Gastroesophageal sphincter (tissue), 4 donors: ENCODE measurements at places on chromosomes 11 and 22. TPM values are rescaled to one million over a fixed set of nuclear protein-coding genes. Genes with fewer than 3 reads are reported as not detected.

DNA sequence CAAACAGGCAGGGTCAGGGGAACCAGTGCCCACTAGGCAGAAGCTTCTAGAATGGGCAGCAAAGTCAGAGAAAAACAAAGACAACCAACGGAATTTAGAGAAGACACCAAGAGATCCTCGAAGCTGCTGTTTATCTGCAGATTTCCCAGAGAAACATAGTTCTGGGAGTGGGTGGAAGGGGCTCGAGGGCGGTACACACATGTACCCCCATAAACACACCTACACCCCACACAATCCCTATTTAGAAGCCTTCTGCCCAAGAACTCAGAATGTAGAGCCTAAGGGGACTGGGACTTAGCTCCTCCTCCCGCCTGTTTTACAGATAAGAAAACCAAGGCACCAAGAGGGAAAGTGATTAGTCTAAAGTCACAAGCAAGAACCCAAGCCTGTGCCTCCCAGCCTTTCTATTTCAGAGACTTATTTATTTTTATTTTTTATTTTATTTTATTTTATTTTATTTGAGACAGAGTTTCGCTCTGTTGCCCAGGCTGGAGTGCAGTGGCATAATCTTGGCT is 6.4 kb downstream of the NPTXR start:
- ATAC-seq: no peak

GRCh38 chr11:102177974-102178631 is 67.9 kb downstream of the YAP1 start:
- peak; percentile 91 for ATAC-seq

GRCh38 chr22:32336771-32337424 is 20.8 kb upstream of the RFPL3 start:
- no peak for ATAC-seq

- ATAC-seq: no peak
Observed at GRCh38 chr11:16816358-16817270, 78.2 kb downstream of the C11orf58 start.

GRCh38 chr11:35632301-35632700 is 14.0 kb downstream of the FJX1 start:
- no peak for ATAC-seq

DNA sequence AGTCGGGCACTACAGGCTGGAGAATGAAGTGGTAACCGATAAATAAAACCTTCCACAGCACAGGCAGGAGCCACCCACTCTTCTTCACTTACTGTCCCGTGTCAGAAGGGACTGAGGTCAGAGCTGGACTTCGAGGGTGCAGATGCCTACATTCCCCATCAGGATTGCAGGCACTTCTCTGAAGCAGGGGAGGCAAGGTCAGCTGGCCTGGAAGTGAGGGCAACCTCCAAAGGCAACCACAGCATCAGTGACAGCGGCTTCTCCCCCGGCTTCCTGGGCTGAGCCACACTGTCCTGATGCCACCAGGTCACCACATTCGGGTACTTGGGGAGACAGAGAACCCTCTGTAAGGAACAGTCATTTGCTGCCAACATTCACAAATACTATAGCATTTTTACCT is 22.7 kb downstream of the TCIRG1 start:
- no peak for ATAC-seq

- ATAC-seq: no peak
Observed at GRCh38 chr22:48569476-48570233, 1258.0 kb downstream of the BRD1 start.

GRCh38 chr11:43576803-43577521 is 103.6 kb upstream of the HSD17B12 start:
- no peak for ATAC-seq

DNA sequence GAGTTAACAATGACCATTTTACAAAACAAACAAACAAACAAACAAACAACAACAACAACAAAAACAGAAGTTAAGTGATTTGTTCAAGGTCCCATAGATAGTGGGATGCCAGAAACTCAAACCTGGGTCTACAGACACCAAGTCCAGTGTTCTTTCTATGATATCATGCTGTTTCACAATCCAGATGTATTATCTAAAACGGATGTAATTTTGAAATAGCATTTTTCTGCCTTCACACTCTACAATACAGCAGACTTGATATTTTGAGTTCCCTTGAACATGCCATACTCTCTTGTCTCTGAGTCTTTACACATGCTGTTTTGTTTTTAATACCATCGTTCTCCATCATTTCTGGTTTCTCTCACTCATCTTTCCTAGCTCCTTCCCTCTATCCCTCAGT is 104.5 kb downstream of the RELT start:
- ATAC-seq: no peak

DNA sequence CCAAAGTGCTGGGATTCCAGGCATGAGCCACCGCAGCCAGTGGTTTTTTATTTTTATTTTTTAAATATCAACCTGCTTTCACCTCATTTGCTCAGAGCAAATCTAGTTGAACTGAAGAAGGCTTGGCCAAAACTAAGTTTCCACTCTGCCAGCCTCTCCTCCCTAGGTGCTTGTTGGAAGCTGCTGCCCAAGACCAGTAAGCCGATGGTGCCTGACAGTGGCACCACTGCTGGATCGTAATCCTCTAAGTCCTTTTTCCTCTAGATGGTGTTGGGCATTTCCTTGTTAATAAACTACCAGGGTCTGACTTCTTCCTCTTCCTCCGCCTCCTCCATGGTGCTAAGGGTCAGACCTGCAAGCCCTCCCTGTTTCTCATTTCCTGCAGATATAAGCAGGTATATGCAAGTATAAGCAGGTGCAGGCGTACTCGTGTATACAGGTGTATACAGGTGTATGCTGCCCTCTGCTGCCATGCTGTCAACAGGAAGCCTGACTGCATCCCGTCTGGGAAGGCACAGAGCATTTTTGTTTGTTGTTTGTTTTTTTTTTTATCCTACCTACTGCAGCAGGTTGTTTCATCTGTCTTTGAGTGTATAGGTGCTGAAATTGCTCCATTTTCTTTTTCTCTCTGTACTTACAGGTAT is 1.6 kb downstream of the NADSYN1 start:
- ATAC-seq: no peak

DNA sequence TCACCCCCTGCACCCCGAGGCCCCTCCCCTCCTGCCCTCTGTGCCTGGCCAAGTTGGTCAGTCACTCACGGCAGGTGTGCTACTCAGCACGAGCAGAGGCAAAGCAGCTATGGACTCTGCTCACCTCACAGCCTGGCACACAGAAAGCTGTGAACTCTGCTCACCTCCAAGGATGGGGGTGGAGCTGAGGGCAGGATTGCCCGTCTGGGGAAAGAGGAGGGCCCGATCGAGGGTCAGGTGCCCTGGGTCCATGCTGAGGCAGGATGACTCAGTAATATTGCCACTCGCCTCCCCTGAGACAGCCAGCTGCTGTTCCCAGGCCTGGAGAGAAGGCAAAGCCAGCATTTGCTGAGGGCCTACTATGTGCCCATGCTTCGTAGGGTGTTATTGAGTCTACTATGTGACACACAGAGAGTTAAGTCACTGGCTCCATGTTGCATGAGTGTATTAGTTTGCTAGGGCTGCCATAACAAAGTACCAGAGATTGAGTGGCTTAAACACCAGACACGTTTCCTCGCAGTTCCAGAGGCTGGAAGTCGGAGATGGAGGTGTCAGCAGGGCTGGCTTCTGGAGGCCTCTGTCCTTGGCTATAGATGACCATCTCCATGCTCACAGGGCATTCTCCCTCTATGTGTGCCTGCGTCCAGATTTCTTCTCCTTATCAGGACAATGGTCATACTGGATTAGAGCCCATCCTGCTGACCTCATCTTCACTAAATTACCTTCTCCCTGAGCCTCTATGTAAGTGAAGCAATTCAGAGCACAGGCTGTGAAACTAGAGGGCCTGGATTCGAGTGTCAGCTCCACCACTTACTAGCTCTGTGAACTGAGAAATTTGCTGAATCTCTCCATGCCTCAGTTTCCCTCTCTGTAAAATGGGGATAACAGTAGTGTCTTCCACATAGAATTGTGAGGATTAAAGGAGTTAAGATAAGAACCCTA is 13.2 kb upstream of the TSKU start:
- ATAC-seq: no peak

GRCh38 chr11:119391275-119391674 is 9.8 kb upstream of the USP2 start:
- no peak for ATAC-seq

- ATAC-seq: no peak
Observed at GRCh38 chr11:59698506-59698905, 15.1 kb downstream of the OR10V1 start.

DNA sequence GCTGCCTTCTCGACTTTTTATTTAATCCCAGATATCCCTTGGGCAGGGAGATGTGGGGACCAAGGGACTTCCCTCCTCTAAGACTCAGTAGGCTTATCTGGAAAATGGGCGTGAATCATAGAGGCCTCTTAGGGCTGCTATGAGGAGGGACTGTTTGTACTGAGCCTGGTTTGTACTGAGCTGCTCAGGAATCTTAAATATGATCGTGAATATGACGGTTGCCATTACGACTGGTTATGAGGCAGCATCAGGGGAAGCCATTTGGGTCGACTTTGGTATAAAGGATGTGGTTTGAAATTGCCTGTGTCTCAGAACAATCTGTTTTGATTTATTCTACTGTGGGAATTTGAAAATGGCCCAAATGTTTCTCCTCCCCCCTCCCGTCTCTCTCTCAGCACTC is 20.6 kb downstream of the TSPAN18 start:
- ATAC-seq: peak; percentile 79

- ATAC-seq: no peak
Observed at GRCh38 chr11:65903068-65903481, 2.9 kb upstream of the FOSL1 start.

DNA sequence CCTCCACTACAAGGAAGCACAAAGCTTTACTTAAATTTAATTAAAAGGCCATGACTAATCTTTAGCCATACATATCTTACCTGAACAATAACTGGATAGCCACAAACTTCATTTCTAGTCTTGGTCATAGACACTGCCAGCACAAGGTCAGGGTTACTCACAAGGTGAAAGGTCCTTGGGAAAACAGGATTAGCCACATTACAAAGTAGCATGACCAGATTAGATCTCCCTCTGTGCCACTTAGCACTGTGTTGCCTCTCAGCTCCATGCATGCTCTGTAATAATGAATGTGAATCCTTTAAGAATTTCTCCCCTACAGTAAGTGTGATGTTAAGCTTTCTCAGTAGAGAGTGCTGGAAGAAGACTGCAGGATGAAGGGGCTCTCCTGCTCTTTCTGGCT is 325.1 kb upstream of the MPPED2 start:
- no peak for ATAC-seq

GRCh38 chr22:49042877-49043859 is 784.5 kb downstream of the BRD1 start:
- no peak for ATAC-seq

GRCh38 chr11:76747915-76748860 is 35.0 kb upstream of the TSKU start:
- no peak for ATAC-seq

GRCh38 chr11:6825231-6825744 is 20.2 kb upstream of the OR10A5 start:
- ATAC-seq: no peak

GRCh38 chr22:24429411-24430365 is 2.3 kb downstream of the ADORA2A start:
- ATAC-seq: no peak

- no peak for ATAC-seq
Observed at GRCh38 chr22:37750596-37751162, 53.8 kb downstream of the TRIOBP start.

DNA sequence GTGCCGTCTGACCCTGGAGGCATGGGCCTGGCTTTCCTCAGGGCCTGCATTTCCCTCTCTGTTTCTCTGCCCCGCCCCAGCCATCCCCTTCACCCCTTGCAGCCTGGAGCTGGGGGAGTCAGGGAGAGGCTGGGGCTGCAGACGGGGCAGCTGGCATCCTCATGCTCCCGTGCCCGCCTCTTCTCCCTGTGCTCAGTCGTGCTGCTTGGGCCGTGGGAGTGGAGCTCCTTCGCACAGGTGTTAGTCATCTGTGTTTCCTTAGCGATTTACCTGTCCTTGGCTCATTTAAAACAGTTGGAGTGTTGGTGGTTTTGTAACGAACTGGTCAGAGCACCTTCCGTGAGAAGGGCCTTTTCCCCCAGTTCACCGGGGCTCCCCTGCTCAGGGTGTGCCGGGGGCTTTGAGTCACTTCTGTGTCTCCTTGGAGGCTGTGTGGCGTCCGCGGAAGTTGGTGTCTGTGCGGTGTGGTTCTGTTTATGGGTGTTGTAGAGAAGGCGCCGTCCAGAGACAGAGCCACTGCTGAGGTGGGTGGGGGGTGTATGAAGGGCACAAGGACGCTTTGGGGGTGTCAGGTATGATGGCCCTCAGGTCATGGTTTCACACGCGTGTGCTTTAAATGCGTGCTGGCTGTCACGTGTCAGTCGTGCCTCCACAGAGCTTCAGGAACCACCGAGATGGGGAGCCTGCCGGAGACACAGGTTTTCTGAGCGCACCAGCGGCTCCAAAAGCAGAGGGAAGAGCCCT is 19.5 kb downstream of the BRSK2 start:
- ATAC-seq: no peak

DNA sequence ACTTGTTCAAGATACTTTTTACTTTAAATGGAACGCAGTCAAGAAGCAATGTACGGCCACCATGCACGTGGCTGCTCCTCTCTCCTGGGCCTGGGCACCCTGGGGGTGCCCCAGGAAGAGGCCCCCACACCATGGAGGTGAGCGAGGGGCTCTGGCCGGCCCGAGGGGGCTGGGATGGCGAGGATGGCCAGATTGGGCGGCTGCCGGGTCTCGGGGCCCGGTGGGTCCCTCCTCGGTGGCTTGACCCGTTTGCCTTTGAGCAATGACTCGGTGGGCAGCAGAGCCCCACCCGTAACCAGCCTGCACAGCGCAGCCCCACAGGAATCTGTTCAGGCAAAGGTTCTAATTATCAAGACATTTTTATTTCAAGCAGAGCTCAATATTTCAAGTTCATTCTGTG is 167.4 kb downstream of the BRD1 start:
- ATAC-seq: no peak

The MOV10L1 gene
- total RNA-seq: 0.78 TPM

The EMID1 gene
- total RNA-seq: 1.5 TPM

The KRTAP5-8 gene
- total RNA-seq: not detected

The OR5AK2 gene
- not detected for total RNA-seq

The ADORA2A gene
- 1.9 TPM for total RNA-seq

The CDC45 gene
- not detected for total RNA-seq

The KRTAP5-1 gene
- not detected for total RNA-seq

The OR6T1 gene
- not detected for total RNA-seq

The DGCR6 gene
- 4.5 TPM for total RNA-seq

The OR8K3 gene
- total RNA-seq: not detected

The FOLH1 gene
- 0.94 TPM for total RNA-seq

The BIRC3 gene
- 15.9 TPM for total RNA-seq

The TPBGL gene
- total RNA-seq: 0.13 TPM

The NCF4 gene
- 14.4 TPM for total RNA-seq

The OPCML gene
- total RNA-seq: 0.93 TPM

The OR6Q1 gene
- not detected for total RNA-seq

The LINC01488 gene
- total RNA-seq: not detected

The GVQW3 gene
- total RNA-seq: 0.81 TPM

The P2RY6 gene
- total RNA-seq: 1.8 TPM

The TMEM191C gene
- total RNA-seq: not detected

The PCSK7 gene
- 34.4 TPM for total RNA-seq
